ENCODE measurements at places on chromosomes 7 and 10.

DNA sequence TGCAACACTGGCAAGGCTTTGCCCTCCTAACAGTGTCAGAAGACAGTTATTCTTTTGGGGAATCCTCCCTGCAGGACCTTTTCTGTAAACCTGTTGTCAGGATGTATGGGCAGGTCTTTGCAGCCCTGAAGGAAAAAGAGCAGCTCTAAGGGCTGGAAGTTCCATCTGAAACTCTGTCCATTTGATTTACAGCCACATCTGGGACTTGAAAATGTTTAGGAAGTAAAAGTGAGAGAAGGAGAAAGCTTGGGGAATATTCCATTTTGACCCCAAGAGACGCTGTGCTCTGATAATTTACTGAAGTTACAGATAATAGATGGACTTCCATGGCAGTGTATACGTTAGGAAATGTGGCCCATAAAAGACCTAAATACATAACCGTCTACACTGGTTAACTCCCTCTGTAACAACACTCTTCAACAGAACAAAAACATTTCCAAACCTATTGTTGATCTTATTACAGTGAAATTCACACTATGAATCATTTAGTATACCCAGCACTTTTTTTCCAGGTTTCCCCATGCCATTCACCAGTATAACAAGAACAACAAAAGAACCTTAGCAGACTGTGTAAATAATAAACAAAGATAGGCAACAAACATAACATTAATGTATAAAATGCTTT lies 89.1 kb downstream of the KIAA1549 start:
- DNase-seq: no peak

DNA sequence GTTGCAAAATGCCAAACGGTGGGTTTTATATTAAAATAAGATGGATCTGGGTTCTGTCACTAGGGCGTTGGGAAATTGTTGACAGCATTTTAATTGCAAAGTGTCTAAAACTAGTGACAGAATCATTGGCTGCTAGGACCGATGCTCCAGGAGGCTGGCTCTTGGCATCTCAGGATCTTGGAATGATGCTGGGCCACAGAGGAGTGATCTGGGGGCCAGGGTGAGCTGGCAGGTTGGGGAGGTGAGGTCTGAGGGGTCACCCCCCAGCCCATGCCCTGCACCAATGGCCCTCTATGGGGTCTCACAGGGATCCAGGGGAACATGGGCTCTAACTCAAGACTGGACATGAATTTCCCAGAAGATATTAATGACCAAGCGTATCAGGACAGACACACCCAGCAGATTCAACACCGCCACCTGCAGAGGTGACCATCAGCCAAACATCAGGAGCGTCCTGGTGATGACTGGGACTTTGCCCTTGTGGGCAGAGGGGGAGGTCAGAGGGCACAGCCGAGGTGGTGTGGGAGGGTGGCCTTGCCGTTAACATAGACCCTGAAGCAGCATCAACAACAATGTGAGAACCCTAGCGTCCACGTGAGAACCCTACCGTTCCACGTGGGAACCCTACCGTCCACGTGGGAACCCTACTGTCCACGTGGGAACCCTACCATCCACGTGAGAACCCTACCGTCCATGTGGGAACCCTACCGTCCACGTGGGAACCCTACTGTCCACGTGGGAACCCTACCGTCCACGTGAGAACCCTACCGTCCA lies 89.0 kb upstream of the PPP2R2D start:
- no peak for DNase-seq

DNA sequence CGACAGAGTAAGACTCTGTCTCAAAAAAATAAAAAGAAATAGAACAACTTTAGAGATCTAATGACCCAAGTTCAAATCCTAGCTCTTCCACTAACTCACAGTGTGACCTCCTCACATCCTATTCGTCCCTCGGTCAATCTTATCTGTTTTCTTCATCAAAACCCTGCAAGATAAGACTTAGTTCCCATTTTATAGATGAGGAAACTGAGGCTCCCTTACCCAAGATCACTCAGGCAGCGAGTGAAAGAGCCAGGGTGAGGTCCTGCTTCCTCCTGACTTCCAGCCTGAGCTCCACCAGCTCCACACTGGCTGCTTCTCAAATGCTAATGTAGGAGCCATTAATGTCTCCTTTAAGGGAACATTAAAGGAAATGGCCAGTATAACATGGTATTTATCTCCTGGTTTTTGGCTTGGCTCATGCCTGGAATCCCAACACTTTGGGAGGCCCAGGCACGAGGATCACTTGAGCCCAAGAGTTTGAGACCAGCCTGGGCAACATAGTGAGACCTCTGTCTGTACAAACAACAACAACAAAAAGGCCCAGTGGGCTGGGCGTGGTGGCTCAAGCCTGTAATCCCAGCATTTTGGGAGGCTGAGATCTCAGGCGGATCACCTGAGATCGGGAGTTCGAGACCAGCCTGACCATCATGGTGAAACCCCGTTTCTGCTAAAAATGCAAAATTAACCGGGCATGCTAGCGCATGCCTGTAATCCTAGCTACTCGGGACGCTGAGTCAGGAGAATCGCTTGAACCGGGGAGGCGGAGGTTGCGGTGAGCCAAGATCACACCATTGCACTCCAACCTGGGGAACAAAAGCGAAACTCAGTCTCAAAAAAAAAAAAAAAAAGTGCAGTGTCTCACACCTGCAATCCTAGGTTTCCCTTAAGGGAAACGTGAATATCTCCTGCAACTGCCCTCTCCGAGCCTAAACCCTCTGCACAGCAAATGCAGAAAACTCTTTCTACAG lies 3.4 kb upstream of the RHBDD2 start:
- DNase-seq: no peak

- DNase-seq: no peak
These were observed 31.7 kb upstream of the LBX1 start for GRCh38 chr10:101260764-101261481.

GRCh38 chr10:114933588-114933987 lies 4.4 kb upstream of the TRUB1 start:
- no peak for DNase-seq

DNA sequence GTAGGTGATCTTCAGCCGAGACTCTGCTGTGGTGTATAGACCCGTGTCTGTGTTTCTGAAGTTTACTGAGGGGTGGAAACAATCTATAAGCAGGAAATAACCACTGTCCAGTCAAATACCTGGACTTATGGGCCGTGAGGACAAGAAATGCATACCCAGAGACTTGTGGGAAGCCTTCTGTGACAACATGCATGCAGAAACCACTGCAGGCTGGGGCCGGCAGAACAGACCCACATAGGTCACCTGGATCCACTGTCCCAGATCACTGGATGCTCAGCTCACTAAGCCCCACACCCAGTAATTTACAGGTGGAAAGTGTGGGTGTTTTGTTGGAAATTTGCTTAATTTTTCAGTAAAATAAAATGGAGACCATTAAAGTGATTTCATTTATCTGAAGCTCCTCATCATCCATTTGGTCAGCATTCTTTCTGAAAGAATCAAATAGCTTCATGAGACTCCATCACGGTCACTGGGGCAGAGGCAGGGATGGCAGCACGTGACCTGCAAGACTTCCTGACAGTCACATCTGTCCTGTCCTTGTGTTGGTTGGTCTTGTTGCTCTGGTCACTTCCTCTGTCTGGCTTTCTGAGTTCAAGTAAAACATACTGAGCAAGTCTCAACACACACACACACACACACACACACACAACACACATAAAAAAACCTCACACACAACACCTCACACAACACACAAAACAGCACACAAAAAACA lies 108.3 kb downstream of the TNS3 start:
- DNase-seq: no peak

GRCh38 chr10:63910806-63911205 lies 389.6 kb downstream of the REEP3 start:
- no peak for DNase-seq

- DNase-seq: no peak
These were observed 27.8 kb upstream of the PROSER2 start for GRCh38 chr10:11795101-11795920.

Data from GM18507 (cell line).